ENCODE measurements at places on chromosomes 5 and 9.
A peak's percentile ranks its signal among the peaks of the same experiment; 100 is the strongest.

DNA sequence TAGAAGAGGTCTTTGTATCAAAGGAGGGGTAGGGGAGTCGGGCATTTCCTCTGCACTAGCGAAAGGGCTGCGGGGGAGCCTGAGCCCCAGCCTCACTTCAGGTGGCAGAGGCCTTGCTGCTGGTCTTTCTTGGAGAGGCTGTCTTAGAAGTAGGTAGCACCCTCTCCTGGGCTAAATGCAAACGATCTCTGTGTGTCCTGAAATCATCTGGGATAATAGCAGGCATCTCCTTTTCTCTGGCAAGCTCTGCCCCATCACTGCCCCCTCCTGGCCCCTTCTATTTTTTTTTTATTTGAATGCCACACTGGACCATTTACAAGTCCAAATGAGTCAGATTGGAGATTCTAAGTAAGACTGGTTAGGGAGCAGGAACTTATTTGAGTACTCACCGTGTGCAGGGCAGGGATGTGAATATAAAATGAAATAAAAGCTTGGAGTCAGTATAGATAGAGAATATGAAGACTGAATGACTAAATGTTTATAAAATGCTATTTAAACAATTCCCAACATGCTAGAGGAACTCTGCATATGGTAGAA, 137.1 kb downstream of the FGF1 start:
- DNase-seq: no peak

DNA sequence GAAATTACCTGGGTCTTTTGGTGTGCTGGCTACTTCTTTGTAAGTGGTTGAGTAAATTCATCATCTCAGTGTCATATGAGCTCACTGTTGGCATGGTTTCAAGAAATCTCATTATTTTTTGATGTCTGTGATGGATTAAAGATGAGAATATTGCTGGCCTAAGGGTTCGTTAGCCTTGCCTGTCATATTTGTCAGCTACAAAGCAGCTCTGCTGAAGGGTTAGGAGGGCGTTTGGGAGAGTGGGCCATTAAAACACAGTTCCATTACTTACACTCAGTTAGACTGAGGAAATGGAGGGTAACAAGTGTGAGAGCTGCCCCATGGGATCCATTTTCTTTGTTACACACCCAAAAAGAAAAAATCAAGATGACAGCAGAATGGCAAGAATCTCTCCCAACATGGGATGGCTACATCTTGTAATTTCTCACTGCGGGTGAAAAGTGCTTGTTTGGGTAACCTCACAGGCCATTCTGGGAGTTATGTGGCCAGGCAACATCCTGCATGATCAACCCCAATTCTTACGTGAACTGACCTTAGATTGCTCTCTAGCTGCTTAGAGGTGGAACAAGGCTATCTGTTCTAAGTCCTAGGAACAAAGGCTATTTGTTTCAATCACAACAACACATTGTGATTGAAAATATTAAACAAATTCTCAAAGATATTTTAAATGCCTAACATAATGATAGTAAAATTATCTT, 609.5 kb upstream of the RGMB start:
- no peak for DNase-seq

GRCh38 chr5:100188339-100188738, 346.8 kb upstream of the FAM174A start:
- no peak for DNase-seq

- no peak for DNase-seq
These were observed 285.8 kb upstream of the PCSK5 start for GRCh38 chr9:75604661-75605060.

- DNase-seq: no peak
These were observed 29.0 kb upstream of the PRR16 start for GRCh38 chr5:120435129-120435528.

- no peak for DNase-seq
These were observed 53.4 kb downstream of the CDH10 start for GRCh38 chr5:24591426-24591825.

GRCh38 chr5:149694007-149694406, 36.1 kb upstream of the PPARGC1B start:
- no peak for DNase-seq

GRCh38 chr9:126451316-126451885, 124.8 kb downstream of the MVB12B start:
- no peak for DNase-seq

DNA sequence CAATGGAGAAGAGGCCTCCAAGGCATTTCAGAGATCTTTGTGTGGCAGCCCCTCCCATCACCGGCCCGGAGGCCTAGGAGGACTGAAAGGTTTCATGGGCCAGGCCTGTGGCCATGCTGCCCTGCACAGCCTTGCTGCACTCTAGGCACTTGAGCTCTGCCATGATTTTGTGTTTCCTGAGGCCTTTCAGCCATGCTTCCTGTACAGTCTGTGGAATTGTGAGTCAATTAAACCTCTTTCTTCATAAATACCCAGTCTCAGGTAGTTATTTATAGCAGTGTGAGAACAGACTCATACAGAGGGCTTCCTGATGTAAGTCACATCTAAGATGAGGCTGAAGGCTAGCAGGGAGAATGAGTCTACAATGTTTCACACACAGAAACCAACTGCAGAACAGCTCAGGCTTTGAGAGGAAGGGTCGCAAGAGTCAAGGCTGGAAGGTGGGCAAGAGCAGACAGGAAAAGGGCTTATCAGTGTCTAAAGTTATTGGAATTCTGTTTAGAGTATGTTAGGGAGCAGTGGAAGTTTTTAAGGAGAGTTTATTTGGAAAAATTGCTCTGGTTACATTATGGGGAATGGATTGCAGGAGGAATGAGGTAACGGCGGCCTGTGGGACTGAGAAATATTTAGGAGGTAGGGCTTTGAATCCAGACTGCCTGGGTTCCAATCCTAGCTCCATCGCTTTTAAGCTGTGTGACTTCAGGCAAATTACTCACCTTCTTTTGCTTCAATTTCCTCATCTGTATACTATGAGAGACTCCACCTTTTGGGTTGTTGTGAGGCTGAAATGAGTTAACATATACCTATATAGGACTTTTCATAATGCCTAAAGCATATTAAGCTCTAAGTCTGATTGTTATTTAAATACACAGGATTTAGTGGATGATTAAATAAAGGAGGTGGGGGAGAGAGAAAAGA, 291.2 kb downstream of the CWC27 start:
- no peak for DNase-seq

GRCh38 chr5:16579142-16579847, 37.5 kb downstream of the RETREG1 start:
- DNase-seq: no peak

GRCh38 chr5:140631831-140632365, 1.1 kb downstream of the CD14 start:
- DNase-seq: peak; percentile 24

- DNase-seq: no peak
These were observed 22.0 kb upstream of the AK3 start for GRCh38 chr9:4762886-4763541.

- DNase-seq: no peak
These were observed 6.9 kb upstream of the BARX1 start for GRCh38 chr9:93962017-93962416.

DNA sequence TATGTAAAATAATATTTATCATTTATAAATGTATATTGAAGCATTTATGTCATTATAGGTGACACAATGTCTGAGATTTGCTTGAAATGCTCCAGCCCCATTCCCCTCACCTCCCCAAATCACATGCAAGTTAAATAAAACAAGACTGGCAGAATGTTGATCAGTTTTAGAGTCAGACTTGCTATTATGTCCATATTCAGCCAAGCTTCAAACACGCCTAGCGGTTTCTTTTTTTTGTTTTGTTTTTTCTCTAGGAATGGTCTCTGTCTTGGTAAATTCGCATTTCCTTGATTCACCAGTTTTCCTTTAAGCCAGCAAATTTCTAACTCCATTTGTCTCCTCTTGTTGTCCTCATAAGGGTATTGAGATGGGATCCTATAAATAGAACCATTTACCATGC, 153.0 kb upstream of the HMHB1 start:
- no peak for DNase-seq

GRCh38 chr5:14929293-14930065, 57.9 kb upstream of the ANKH start:
- DNase-seq: no peak

DNA sequence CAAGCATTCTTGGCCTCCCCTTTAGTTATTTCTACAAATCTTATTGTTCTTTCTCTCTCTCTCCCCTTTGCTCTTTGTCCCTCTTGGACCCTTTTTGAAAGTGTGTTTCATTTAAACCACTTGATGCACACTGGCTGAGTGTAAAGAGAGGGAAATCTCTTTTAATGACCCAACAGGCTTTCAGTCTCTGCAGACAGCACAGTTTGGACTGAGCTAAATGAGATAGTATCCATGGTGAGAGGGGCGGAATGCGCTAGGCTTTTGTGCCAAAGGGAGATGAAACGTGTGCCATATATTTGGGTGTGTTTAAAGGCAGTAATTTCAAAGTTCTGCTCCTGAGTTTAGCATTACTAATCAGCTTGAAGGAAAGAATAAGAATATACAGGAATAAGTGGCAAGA, 184.9 kb downstream of the PCSK1 start:
- DNase-seq: no peak

DNA sequence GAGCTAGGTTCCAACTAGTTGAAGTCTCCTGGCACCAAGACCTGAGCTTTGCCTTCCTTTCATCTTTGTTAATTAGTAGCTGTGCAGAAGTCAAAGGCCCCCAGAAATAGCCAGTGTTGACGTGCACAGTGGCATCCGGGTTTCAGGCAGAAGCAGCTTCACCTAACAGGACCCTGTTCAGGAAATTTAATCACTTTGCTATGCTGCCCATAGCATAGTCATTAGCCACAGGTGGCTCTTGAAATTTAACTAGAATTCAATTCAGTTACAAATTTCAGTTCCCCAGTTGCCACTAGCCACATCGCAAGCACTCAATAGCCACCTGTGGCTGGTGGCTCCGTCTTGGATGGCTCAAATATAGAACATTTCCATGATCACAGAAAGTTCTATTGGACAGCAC, 179.1 kb downstream of the GOLPH3 start:
- DNase-seq: no peak

- DNase-seq: no peak
These were observed 99.3 kb downstream of the KCNIP1 start for GRCh38 chr5:170603109-170603508.

- no peak for DNase-seq
These were observed 52.5 kb downstream of the SPOCK1 start for GRCh38 chr5:137446615-137447014.

GRCh38 chr9:6068983-6069382, 53.6 kb upstream of the RANBP6 start:
- DNase-seq: peak; percentile 32

DNA sequence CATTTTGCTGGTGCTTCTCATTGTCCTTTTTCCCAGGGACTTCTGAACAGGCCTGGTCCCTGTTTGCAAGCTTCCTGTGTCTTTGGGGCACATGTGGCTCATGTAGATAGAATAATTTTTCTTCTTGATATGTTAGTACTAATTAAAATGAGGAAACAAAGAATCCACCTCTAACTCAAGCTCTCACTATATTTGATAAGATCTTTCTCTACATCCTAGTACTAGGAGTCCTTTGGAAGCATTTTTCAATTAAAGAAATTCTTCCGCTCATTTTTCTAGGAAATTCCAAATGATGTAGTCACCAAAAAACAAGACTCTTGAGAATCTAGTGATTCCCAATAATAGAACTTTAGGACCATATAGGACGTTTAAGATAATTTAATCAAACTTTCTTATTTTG, 165.3 kb downstream of the SEC61B start:
- DNase-seq: no peak

DNA sequence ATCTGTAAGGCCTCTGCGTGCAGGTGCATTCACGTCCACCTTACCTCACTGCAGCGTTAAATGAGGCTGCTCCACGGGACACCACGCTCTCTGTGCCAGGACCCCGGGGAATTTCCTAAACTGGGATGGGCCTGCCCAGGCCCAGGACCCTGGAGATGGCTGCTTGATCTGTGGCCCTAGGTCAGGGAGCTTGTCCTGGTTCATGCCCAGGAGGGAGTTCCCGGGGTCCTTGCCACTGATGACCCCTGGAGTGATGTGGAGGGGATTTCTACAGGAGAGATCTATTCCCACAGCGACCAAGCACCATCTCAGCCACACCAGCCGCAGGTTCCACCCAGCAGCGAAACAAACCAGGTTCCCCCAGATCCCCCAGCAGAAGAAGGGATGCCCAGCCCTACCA, 3.5 kb downstream of the OR2V1 start:
- DNase-seq: no peak

DNA sequence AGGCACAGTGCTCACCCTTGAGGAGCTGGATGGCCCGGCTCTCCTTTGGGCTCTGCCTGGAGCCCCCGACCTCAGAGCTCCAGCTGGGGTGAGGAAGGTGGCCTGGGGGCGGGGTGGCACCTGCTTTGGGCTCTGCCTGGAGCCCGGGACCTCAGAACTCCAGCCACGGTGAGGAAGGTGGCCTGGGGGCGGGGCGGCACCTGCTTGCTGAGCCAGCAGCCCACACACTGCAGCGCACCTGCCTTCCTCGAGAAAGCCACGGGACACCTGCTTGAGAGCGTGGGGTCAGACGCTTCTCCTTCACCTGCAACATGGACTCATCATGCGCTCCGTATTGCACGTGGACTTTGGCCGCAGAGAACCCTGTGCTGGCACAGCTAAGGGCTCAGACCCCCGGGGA, 51.8 kb downstream of the IRX2 start:
- DNase-seq: no peak

DNA sequence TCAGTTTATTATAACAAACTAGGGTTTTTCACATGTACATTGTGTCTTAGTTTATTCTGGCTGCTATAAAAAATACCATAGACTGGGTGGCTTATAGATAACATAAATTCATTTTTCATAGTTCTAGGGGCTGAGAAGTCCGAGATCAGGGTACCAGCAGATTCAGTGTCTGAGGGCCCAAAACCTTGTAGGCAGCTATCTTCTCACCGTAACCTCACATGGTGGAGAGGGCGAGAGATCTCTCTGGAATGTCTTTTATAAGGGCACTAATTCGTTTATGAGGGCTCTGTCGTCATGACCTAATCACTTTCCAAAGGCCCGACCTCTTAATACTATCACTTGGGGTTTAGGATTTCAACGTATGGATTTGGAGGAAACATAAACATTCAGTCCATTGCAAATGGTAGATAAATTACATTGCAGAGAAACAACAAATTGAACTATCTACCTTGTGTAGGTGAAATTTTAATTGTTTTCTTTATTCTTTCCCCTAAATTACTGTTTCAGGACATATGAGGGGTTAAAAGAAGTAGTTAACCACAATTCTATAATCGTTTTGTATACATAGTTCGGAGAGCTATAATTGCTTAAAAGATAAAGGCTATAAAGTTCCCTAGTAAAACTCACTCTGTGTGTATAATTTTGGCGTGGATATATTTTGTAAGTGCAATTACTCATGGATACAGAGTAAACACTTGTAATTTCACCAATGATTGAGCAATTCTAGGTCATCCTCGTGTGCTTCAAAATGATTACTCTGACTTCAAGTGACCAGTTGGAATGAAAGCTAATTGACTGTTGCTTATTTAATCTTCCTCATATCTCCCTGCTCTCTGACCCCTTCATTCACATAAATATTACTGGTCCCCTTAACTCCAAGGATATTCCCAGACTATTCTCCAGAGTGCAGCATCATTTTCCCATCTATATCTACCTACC, 247.5 kb upstream of the TMEM161B start:
- DNase-seq: no peak

- no peak for DNase-seq
These were observed 650.0 kb upstream of the SGCD start for GRCh38 chr5:155676967-155677366.
